ENCODE measurements at places on chromosomes 5 and 9.

- DNase-seq = no peak
Measured at GRCh38 chr9:105697871-105698270, 3.5 kb downstream of the TMEM38B start.

GRCh38 chr9:16100537-16101091 is 547.8 kb downstream of the CCDC171 start:
- no peak for DNase-seq

GRCh38 chr5:89117124-89117644 is 234.2 kb upstream of the MEF2C start:
- no peak for DNase-seq

- DNase-seq = no peak
Measured at GRCh38 chr5:15326471-15326870, 173.5 kb upstream of the FBXL7 start.

DNA sequence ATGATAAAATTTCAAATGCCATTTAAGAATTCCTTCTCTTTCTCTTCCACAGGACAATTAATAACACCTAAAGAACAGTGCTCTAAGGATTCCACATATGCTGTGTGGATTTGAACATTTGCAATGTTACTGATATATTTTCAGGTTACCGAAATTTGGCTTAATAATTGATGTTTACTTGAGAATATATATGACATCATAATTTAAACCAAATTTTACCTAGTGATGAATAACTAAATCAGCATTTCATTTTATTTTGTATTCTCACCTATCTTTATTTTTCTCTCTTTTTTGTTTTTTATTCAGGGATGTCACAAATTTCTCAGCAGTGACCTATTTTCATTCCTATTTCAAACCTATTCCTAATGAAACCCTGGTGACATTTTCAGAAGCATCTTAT is 429.6 kb downstream of the SLCO4C1 start:
- DNase-seq = no peak

DNA sequence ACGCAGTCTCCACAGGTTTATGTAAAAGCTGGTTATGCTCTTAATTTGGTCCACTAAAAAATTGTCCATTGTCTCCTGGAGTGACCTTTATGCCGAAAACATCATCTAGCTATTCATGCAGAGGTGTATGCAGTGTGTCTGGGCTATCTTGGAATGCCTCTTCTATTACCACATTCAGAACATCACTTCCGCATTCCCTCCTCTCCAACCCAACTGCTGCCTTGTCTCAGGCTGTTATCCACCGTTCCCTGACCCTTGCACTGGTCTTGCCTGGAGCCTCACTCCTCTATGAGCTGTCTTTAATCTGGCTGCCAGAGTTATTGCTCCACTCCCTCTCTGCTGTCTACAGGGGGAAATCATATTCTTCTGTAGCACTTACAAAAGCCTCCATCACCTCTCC is 214.1 kb upstream of the ANKRD55 start:
- DNase-seq = no peak

DNA sequence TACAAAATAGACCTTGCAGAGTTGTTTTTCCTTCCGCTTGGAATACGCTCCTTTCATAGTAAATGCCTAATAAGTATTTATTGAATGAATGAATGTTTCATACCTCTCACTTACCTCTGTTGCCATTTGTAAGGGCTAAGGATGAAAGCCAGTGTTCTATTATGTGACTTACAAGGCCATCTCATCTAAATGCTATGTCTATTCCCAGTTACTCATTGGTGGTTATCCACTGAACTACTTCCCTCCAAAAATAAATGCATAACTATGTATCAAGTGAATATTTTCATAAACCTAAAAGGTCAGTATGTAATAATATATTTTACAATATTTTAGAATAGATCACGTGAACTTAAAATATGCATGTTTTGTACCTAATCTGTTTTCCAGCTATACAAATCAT is 670.5 kb upstream of the RGMB start:
- no peak for DNase-seq

GRCh38 chr5:135138116-135138850 is 104.3 kb upstream of the PITX1 start:
- DNase-seq = no peak

- no peak for DNase-seq
Measured at GRCh38 chr9:124075761-124076160, 64.2 kb downstream of the LHX2 start.

- no peak for DNase-seq
Measured at GRCh38 chr9:128495296-128495695, 9.2 kb upstream of the GLE1 start.

DNA sequence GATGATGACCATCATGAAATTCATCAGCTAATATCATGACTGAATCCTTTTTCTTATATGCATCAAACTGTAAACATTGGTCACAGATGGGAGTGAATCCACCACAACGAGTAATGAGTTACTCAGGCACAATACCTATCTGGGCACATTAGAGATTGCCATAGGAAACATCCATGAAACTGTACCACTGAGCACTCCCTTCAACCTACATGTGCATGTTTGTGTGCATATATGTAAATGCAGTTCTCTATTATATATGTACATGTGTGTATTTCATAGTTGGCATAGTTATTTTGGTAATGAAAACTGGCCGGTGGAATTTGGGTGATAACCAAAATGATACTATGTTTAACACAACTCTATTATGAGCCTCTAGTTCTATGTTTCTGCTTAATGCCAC is 387.3 kb upstream of the ARRDC3 start:
- DNase-seq = no peak

- DNase-seq = no peak
Measured at GRCh38 chr9:122179690-122180074, 20.0 kb downstream of the MORN5 start.

GRCh38 chr9:76349865-76350264 is 44.4 kb downstream of the RFK start:
- DNase-seq = no peak

GRCh38 chr9:7560669-7561305 is 238.8 kb downstream of the DMAC1 start:
- DNase-seq = no peak

DNA sequence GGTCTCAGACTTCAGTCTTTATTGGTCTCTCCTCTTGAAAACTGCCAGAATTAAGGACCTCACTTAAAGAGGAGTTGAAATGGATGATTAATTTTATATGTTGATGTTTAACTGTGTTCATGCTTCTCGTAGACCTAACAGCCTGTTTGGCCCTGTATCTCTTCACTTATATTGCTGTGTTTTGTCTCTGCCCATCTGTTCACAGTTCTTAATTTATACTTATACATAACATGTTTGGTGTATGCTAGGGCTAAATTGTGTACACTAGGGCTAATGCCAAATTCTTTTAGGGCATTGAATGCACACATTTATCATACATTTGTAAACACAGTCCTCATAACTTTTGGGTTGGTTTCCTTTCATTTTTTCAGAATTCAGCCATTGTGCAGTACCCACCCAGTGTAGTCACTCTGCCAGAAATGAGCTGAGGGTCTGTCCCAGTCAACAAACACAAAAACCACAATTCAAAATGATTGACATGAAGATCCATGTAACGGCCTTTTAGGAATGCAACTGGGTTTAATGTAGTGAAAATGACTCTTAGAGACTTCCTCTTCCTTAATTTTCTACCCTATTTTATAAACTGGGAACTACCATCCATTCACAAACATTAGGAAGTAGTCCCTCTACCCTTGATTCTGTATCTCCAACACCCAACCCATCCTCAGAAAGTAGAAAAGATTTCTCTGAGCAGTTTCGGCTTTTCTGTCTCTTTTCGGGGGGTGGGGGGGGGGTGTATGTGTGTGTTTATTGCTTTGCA is 668.8 kb upstream of the KLF4 start:
- DNase-seq = no peak

DNA sequence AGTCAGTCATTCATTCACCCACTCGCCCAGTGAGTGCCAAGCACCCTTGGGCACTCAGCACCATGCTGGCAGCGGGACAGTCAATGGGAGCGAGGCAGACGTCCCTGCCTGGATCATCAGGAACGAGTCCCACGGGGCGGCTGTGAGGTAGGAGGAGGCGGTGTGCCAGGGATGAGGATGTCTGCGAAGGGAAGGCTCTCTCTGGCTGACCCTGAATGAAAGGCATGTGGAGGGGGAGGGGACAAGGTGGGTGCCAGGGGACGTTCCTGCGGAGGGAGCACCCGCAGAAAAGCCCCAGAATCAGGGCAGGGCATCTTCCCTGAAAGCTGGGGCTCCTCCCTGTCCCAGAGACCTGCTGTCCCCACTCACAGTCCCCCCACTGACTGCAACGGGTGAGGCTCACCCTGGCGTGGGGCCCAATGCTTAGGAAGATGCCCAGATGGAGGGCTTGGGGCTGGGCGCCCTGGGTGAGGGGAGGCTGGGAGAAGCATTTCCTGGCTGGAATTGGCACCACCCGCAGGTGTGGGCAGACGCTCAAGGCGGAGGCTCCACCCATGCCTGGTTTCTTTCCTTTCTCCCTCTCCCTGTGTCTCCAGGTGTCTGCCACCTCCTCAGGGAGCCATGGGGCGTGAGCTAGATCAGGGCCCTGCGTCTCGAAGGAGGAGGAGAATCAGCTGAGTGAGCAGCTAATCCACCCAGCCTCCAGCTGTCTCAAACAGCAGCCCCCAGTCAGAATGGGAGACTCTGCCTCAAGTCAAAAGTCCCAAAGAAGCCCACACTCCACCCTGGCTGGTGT is 179.0 kb upstream of the PPP1R26 start:
- DNase-seq = no peak

- DNase-seq = no peak
Measured at GRCh38 chr9:21852754-21853153, 50.3 kb downstream of the MTAP start.

GRCh38 chr9:76887951-76888350 is 18.0 kb downstream of the PRUNE2 start:
- no peak for DNase-seq

DNA sequence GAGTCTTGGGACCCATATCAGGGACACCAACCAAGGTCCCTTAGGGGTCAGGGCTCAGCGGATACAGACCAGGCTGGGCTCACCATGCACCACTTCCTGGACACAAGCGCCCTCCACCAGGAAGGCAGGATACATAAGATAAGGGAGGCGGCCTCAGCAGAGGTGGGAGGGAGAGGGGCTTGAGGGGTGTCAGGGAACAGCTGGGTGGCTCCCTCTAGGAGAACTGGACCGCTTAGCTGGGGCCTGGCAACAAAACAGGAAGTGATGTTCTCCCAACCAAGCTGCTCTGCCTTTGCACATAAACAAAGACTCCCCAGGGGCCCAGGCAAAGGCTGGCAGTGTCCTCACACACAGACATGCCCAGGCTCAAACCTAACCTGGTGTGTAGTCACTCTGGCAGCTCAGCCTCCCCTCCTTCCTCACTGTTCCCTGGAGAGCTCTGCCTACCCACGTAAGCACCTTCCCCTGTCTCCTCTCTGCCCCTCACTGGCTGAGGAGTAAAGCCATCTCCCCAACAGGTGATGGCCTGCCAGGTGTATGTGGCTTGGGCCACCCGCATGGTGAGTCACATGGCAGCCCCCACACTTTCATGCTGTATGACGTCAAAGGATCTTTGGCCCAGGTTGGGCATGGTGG is 5.8 kb upstream of the BICD2 start:
- no peak for DNase-seq

DNA sequence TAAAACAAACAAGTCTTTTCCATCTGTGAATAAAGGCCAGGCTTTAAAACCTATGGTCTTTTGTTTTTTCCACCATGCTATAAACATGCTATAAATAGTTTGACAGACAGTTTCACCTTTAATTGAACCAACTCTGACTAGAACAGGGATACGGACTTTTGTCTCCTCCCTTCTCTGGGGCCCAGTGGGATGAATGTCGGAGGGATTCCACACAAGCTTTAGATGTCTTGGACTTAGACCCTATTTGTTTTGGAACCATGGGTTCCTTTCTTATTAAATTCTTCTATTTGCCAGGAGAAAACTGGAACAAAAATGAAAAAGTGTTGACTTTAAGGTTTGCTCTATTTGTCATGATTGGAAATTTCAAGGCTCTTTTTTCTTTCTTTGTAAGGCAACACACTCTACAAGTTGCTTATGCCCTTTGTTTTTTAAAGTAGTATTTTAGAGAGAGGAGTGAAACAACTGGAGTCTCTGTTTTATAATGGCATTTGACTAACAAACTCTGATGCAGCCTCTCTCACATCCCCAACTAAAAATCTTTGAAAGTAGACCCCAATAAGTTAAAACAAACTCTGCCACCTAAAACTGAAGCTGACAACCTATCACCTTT is 145.3 kb downstream of the MLLT3 start:
- DNase-seq = no peak

- DNase-seq = no peak
Measured at GRCh38 chr5:143751342-143751741, 60.6 kb upstream of the HMHB1 start.

DNA sequence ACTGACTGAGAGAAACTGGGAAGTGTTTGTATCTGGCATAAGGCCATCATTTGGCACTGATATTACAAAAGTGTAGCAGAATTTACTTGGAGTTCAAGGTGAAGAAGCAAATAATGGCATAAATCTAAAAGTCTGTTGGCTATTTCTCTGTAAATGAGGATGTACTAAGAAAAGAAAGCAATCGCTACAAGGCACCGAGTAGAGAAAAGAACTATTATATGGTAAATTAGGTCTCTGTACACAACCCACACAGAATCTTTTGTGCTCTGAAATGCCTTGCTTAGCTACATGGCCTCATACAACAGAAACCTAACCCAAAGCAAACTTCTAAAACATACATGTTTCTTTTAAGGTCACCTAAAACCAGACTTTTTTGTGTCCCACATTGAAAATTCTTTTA is 290.1 kb upstream of the WWC1 start:
- no peak for DNase-seq

- DNase-seq = no peak
Measured at GRCh38 chr5:6489643-6490185, 41.1 kb downstream of the UBE2QL1 start.

DNA sequence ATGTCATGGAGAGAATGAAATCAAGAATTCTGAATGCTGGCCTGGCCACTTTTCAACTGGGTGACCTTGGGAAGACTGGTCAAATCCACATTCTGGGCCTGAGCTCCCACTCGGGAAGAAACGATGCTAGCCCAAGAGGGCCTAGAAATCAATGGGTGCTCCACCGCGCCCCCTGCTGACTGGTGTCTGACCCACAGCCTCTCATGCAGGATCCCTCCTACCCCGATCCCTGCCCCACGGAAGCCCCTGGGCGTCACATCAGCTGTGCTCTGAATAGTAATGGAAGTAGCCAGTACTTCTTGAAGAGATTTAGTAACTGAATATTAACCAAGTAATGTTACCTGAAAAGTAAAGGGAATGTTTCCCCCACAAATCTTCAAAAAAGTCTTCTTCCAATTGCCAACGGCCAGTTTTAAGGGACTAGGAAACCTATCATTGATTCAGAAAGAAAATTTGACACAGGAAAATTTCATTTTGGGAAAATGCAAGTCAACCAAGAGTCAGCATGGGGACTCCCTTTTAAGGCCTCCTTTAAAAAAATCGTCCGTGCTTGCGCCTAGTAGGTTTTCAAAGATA is 43.9 kb downstream of the CRB2 start:
- no peak for DNase-seq

All from stimulated activated CD4-positive, alpha-beta T cell treated with anti-CD3 and anti-CD28 coated beads, Interleukin-12 subunit alpha, Interleukin-12 subunit beta, amount 100 ng/mL, for 4 hours (primary cell).